Putamen (tissue), 1 donor: ENCODE measurements at places on chromosomes 3 and 15.

DNA sequence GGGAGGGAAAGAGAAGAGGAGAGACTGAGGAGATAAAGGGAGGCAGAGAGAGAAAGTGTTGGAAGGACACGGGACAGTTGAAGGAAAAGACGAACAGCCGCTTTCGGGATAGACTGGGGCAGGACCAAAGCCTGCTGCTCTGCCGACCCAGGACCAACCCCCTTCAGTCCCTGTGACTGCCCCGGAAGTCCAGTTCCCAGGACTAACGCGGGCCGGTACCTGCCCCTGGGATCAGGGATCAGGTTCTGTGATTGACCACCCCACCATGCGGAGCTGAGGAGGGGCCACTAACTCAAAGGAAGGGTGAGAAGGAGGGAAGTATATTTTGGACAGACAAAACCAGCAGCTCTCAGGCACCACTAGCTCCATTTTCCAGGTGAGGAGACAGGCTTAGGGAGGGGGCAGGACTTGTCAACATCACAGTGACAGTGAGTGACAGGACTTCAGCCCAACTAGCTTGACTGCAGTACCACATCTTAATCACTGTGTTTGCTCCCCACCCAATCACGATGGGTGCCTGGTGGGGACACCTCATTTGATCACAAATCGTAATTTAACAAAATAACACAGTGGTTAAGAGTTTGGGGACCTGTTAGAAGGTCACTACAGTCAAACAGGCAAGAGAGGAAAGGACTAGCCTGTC, 9.8 kb upstream of the EPHB3 start:
- DNase-seq = no peak

GRCh38 chr3:186165331-186165730, 56.4 kb upstream of the ETV5 start:
- no peak for DNase-seq

- DNase-seq = no peak
Observed at GRCh38 chr15:85045615-85046014, 64.0 kb downstream of the PDE8A start.

DNA sequence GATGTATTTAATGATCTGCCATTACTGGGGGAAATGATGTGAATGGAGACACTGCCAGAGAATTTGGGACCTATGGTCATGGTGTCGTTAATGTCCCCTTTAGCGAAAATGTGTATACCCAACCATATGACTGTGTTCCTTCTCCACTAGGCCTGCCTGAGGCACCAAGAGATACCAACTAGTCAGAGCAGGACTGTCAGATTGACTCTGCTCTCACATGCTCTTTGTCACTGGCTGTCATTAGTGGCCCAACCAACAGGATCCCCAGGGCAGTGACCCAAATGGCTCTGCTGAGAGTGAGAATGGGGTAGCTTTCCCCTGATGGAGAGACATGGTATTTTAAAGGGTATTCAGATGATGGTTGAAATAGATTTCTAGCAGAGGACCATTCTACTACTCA, 2.8 kb downstream of the TAGLN3 start:
- DNase-seq = no peak

DNA sequence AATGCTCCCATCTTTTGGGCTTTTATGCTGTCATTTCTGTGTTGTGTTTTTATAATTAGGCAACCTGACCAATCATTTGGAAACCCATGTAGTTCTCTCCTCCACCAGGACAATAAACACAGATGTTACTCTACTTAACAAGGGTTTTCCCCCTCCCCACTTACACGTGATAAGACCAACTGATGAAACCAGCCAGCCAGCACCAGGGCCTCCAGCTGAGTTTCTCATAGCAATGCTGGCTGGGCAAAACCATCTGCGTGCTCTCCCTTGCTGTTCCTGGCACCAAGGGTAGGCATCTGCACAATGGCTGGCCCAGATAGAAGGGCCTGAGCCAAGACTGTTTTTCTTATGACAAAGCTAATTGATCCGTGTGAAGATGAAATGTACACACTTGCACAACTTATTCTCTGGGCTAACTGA, 310.4 kb downstream of the PLCL2 start:
- peak; percentile 86 for DNase-seq

DNA sequence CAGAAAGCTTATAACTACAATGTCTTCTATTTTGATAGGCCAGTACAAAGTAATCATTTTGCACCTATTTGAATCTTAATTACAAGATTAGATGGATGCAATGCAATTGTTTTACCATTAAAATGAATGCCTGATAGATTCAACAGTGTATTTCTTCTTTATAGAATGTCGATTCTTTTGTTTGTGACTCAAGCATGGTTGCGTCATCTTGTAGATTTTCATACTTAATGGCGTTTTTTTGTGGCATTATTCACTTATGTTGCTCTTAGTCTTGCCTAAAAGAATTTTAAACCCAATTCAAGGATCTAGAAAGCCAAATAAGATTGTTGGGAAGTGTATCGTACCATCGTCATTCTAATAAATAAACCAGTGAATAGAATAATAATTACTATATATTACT, 21.4 kb downstream of the ZBTB38 start:
- no peak for DNase-seq

DNA sequence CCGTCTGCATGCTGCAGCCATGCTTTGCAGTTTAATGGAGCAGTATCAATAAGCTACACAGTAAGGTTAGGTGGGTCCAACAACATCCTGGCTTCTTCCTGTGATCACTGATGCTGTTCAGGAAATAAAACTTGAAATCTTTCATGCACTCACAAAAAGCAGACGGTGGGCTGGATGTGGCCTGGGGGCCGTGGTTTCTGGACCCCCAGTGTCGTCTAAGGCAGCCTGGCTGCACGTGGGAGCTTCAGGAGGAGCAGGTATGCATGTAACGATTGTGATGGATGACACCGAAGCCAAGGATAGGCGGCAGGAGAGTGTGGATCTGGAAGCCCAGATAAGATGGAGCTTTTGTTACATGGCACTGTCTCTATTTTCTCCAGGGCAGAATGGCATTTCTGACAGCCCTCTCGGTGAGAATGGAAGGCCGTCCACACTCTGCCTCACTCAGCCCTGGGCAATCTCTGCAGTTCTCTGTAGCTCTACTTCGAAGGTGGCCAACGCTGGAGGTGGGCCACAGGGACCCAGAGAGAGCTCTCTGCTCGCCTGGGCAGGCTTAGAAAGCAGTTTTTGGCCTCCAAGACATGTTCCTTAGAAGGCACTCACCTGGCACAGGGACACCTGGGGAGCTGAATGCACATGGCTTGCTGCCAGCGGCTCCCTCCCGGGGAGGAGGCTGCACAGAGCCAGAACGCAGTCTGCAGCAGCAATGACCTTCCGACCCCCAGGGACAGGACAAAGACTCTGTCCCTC, 46.4 kb upstream of the IQSEC1 start:
- no peak for DNase-seq

GRCh38 chr3:178584722-178585380, 48.6 kb downstream of the KCNMB2 start:
- DNase-seq = no peak

- DNase-seq = no peak
Observed at GRCh38 chr15:89746386-89746780, 4.7 kb downstream of the MESP1 start.

DNA sequence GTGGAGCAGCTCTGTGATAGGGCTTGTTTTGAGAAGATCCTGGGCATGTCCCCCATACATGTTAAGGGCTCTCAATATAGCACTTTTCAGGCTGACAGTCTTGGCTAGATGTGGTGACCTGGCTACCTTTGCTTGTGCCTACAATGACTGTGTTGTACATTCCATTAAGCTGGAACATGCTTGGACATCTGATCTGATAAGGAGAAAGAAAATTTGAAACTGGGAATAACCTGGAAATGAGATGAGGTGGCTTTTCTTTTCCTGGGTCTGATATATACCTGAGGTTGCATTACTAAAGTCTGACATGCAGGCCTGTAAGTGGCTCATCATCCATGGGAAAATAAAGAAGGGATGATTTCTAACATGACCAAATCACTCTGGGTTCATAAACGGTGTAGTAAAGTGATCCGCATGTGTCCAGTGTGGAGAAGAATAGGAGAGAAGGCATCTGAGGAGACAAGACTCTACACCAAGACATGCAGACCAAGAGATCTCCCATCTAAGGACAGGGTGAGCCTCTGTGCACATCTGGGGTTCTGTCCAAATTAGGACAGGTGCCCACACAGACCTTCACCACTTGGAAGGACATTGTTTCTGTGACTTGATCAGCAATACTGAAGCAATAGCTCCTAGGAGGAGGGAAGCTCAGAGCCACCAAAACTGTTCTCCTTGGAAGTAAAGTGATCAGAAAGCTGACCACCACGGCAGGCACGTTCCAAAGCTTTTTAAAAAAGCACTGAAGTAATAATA, 62.0 kb downstream of the KLHL6 start:
- no peak for DNase-seq

DNA sequence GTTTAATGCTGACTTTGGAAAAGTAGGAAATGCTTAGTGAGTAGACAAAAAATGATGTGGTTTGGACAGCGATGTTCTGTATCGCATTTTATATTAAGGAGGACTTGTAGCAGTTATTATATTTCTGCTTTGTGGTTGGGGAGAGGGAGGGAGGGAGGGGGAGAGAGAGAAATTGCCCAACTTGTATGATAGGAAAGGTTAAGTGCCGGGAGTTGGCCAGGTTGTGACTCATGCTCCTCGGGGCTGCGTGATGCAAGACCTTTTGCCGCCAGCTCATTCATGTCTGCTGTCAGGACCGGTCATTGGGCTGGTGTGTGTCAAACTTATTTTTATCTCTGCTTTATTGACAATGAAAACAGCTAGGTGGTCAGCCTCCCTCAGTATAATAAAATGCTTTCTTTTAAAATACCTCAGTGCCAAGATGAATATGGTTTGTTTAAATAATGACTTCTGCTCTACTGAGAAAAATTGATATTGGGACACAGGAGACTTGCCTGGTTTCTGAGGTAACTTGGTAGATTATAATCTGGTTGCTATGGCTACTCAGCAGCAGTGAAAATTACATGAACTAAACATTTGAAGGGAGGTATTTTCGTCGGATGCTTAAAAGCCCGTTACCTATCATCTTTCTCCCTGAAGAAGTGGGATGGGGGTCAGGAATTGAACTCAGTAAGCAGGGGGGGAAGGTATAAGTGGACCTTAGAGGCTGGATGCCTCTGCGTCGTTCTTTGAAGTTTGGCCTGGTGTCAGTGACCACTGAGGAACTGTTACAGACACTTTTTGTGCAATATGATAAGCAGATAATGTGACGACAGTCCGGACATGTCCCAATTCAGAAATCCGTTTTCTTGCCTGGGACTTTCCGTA, 90.7 kb downstream of the FNDC3B start:
- DNase-seq = no peak

DNA sequence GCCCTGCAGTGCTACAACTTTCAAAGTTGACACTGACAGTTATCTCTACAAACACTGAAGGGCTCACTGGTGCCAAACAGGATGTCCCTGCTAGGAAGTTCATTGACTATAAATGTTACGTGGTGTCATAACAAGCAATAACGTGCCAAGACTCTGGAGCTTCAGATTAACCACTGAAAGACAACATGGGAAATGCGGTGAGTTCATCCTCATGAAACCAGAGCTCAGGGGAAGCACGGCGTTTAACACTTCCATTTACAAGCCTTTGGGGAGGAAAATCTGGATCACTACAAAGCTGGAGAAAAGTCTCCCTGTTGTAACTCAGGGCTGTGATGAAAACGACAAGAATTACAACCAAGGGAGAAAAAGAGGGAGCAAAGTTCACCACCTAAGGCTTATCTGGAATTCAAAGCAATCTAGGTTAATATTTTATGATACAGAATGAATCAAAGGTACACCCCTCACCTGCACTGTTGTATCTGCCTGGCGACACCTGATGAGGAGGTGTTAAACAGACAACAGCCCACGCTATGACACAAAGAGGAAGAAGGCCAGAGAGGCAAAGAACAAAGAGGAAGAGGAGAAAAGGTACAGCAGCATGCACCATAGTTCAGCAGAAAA, 27.0 kb downstream of the SHQ1 start:
- no peak for DNase-seq

DNA sequence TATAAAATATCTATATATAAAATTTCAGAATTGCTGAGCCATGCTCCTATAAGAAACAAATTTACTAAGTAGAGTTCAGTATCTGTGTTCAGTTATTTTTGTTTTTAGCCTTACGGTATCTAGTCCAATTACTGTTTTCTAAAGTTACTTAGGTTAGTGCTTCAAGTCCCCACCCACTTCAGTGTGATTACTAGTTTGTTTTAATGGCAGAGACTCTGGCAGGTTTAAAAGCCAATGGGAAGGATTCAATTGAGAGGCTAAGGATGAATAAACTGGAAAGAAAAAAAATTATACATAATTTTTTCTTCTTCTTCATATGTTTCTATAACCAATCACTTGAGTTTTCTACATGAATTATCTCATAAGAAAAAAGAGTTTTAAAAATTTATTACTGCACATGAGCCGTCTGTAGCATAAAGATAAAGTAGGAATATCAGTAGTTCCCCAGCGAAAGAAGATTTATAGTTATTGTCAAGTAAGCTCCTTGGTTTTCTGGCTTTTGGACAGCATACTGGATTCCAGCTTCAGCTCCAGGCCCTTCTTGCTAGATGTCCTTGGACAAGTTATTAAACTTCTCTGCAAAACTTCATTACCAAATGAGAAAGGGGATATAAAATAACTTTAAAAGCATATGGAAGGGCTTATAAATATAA, 46.8 kb downstream of the AAGAB start:
- no peak for DNase-seq

GRCh38 chr3:111338059-111338698, 203.8 kb upstream of the CD96 start:
- no peak for DNase-seq

DNA sequence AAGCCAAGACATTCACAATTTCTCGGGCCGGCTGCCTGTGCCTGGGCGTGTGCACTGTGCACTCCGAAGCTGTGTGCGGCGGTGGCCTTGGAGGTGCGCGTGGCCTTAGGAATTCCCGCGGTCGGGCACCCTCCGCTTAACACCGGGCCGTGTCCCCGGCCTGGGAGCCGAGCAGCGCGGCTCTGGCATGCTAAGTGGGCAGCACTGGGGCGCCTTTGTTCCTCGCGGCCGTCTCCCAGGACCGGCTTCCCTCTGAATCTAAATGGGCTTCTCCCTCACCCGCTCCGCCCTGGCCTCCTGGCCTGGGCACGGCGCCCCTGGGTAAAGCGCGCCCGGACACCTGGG, 498 bp upstream of the ARNT2 start:
- DNase-seq = no peak
